ENCODE measurements at places on chromosomes 3 and 15. TPM values are rescaled to one million over a fixed set of nuclear protein-coding genes. Genes with fewer than 3 reads are reported as not detected.

LRRC15 gene
- total RNA-seq, result not detected

TMIE gene
- total RNA-seq, result 0.90 TPM

GRAMD2A gene
- total RNA-seq, result not detected

DNA sequence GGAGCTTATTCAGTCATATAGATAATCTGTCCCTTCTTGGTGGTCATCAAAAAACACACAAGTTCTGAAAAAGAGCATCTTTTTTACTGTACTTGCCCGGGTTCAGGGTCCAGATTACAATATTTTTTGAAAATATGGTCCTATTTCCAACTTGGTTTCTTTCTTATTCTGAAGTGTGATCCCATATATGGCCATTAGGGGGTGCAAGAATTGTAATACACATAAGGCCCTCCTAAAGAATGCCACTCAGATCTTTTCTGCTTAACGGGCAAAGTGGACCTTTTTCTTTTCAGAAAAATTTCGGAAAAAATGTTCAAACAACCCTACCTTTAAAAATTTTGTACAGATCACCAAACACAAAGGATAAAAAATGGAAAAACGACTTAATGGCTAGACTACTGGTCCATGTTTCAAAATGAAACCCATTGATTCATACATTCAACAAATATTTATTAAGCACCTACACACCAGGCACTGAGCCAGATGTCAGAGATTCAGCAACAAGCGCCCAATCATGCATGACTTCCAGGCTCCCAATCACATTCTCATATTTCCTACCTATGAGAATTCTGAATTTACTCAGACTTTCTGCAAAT lies 102.0 kb upstream of the MYRIP start:
- no peak for DNase-seq

GRCh38 chr3:155809181-155809580 lies 3.1 kb upstream of the C3orf33 start:
- no peak for DNase-seq

DNA sequence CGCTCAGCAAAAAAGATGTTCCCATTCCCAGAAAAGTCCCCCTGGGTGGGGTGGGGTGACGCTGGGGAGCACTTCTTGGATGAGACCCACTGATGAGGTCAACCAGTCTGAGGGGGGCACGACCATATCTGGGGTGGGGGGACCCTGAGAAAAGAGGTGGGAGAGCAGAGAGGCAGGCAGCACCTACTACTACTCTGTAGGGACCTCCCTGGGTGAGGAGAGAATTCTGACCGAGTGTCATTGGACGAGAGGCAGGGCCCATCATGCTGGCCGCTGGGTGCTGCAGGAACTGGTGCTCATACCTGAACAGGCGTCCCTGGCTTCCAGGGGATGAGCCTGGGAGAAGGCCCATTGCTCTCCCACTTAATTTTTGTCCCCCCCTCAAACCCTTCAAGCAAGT lies 158.8 kb downstream of the KLF13 start:
- DNase-seq, result no peak

DNA sequence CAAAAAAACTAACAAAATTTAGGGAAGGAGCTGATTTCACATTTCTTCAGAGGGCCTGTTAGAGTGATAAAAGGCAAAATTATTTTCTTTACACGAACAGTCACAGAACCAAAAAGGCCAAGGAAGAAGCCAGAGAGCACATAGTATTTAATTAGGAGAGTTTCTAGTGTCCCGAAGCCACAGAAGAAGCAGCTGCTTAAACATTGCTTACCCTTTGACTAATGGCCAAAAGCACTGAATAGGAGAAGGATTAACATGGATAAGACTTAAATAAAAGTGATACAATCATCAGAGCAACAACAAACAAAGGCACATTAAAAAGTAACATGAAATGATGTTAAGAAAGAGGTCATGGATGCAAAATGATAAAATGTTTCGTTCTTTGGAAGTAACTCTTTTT lies 98.6 kb downstream of the CHL1 start:
- no peak for DNase-seq

GRCh38 chr3:126373682-126374601 lies 16.7 kb upstream of the KLF15 start:
- DNase-seq, result no peak

GRCh38 chr15:57156210-57156884 lies 220.0 kb upstream of the CGNL1 start:
- no peak for DNase-seq

All from activated CD8-positive, alpha-beta T cell treated with anti-CD3 and anti-CD28 coated beads for 36 hours (primary cell).